Forelimb muscle (tissue), 1 donor: ENCODE measurements at places on chromosomes 4 and X. TPM values are rescaled to one million over a fixed set of nuclear protein-coding genes. Genes with fewer than 3 reads are reported as not detected.

APLN gene
- 6.9 TPM for polyA plus RNA-seq

SPANXD gene
- polyA plus RNA-seq, result not detected

GAGE1 gene
- not detected for polyA plus RNA-seq

PRDM8 gene
- 10.6 TPM for polyA plus RNA-seq

GRCh38 chr4:121998024-121998423 lies 46.2 kb upstream of the TRPC3 start:
- no peak for DNase-seq

- no peak for DNase-seq
Observed at GRCh38 chr4:110869862-110870572, 247.1 kb upstream of the PITX2 start.

DNA sequence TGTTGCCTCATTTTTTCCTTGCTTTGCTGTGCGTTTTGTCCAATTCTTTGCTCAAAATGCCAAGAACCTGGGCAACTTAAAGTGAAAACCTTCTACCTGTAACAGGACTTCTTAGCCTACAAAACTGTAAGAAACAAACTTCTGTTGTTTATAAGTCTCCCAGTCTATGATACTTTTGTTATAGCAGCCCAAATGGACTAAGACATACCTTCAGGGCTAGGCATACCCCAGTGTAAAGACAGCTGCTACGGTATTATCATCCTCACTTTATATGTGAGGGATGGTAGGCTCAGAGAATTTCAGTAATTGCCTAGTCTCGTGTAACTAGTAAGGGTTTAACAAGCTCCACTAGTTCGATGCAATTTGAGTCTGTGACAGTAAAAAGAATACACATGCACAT lies 6.0 kb upstream of the OPHN1 start:
- no peak for DNase-seq

DNA sequence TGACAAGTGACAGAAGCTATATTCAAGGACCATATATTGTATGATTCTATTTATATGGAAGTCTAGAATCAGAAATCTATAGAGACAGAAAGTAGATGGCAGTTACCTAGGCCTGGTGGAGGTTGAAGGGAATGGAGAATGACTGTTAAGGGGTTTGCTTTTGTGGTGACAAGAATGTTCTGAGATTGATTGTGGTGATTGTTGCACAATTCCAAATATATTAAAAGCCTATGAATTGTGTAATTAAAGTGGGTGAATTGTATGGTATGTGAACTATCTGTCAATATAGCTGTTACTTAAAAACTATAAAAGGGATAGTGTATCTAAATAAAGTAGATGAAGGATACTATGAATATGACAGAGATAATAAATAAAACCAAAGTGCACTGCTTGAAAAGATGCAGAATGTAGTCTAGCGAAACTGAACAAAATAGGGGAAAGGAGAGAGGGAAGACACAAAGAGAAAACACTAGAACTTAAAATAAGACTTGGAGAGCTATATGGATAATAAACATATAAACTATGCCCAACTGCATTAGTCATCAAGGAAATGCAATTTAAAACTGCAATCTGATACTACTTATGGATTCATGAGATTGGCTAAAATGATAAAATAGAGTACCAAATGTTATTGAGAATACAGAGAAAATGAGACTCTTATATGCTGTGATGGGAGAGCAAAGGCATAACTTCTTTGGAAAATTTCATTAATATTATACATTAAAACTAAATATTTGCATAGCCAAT lies 82.1 kb upstream of the BANK1 start:
- no peak for DNase-seq

DNA sequence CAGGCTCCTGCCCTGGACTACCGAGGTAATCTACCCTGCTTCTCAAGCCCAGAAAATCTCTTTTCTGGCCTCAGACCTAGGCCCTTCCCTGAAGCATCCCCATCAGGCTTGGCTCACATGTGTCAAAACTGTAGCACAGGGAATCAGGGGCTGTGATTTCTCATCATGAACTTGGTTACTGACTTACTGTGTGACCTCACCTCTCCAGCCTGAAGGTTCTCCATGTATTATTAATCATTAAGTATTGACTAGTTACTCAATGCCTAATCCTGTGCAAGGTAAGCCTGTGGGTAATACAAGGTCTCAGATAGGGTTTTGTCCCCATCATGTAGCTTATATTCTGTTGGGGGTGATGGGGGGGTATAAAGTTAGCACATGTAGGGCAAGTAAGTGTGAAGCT lies 6.8 kb downstream of the SRPX2 start:
- no peak for DNase-seq

- no peak for DNase-seq
Observed at GRCh38 chr4:1749826-1750225, 28.5 kb downstream of the TACC3 start.
